A673 (cell line): ENCODE measurements at places on chromosomes 1 and 21.

GRCh38 chr1:186654741-186655140, 25.5 kb downstream of the PTGS2 start:
- DNase-seq: no peak

GRCh38 chr1:93595743-93596142, 85.9 kb downstream of the BCAR3 start:
- DNase-seq: no peak

GRCh38 chr1:36160388-36160948, 4.5 kb downstream of the MAP7D1 start:
- DNase-seq: no peak

GRCh38 chr1:179337288-179337687, 28.5 kb upstream of the AXDND1 start:
- no peak for DNase-seq

- no peak for DNase-seq
Observed at GRCh38 chr1:193368302-193368701, 181.9 kb upstream of the B3GALT2 start.
